ENCODE measurements at places on chromosomes 1 and 21. TPM values are rescaled to one million over a fixed set of nuclear protein-coding genes. Genes with fewer than 3 reads are reported as not detected.
A peak's percentile ranks its signal among the peaks of the same experiment; 100 is the strongest.

DNA sequence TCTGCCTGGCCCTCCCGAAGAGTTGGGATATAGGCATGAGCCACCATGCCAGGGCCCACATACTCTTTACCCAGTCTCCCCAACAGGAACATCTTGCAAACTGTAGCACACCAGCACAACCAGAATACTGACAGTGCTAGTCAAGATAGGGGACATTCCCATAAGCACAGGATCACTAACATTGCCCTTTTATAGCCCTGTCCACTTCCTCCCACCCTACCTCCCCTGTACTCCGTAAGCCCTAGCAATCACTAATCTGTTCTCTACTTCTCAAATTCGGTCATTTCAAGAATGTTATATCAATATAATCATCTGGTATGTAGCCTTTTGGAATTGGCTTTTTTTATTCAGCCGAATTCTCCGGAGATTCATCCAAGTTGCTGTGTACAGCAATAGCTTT is 5.9 kb downstream of the SDHB start:
- no peak for DNase-seq

DNA sequence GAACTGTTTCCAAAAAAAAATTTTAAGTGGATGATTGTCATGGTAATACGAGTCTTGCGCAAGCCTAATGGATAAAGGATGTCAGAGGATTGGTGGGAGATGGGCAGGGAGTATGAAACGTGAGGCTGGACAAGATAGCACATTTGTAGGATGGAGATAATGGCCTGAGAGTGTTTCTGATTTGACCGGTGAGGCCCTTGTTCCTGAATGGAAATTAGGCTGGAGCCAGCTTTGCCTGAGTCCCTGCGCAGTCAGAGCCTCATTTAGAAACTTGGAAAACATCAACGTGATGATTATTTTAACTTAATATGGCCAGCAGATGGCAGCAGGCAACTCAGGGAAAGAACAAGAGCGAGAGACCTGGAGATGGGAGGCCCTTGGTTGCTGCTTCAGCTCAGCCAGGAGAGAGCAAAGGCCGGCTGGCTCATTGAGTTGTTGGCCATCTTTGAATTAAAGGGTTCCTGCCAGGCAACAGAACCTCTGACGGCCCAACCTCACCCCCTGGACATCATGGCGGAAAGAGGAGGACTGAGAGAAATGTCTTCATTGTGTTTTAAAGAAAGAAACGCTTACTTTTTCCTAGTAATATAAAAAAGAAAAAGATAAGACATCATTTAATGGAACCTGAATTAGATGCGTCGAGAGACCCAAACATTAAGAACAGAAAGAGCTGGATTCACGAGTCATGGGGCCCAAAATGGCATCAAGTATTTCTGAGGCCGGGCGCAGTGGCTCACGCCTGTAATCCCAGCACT is 80.3 kb downstream of the SELENOF start:
- DNase-seq = peak; percentile 50

DNA sequence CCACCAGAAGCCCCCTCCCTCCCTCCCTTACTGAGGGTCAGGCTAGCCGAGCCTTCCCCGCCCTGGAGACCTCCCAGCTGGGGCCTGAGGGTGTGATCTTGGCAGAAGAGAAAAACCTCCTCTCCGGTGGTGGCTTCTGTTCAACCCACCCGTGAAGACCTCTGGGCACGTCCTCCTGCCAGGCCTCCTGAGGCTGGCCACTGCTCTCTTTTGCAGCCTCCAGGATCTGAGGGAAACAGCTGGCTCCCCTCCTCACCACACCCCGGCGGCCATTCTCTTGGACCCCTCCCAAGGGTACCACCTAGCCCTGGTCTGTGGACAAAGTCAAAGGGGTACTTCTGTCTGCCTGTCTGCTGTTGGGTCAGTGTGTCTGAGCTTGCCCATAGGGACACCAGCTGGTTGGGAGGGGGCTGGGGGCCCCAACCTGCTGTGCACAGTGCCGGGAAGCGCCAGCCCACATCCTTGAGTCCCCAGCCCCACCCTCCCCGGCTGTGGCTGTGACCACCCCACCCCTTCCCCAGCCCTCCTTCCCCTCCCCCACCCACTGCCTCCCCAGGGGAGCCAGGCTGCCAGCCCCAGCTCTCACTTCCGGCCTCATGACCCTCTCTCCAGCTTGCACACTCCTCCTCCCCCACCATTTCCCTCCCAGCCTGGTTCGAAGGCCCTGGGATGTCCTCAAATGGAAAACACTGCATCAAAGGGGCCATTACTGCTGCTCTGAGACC is 48.1 kb downstream of the AHDC1 start:
- peak; percentile 75 for DNase-seq

GRCh38 chr21:37848721-37849490 is 67.4 kb downstream of the KCNJ6 start:
- DNase-seq = no peak

S100A7 gene
- not detected for total RNA-seq

GRCh38 chr1:108708691-108709660 is 3.7 kb upstream of the FNDC7 start:
- no peak for DNase-seq

- DNase-seq = no peak
Measured at GRCh38 chr1:91014475-91014874, 7.4 kb downstream of the ZNF644 start.

Measured in left ventricle myocardium inferior (tissue), 1 donor.